Activated CD4-positive, CD25-positive, alpha-beta regulatory T cell (primary cell): ENCODE measurements at places on chromosomes 1 and 21.

DNA sequence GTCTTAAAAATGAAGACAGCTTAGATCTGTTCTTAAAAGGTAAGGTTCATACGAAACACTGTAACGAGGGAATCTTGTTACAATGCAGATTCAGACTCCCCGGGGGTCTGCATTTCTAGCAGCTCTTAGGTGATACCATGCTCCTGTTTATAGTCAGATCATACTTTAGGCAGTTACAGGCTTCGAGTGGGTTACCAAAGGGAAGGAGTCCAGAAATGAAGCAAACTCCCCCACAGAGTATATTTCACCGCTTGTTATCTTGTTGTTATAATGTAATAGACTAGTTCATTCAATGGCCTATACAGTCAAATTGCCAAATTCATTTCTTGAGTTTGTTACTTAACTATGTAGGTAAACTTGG, 601.1 kb downstream of the USP25 start:
- no peak for DNase-seq

GRCh38 chr1:85850238-85850637, 142.0 kb upstream of the ZNHIT6 start:
- no peak for DNase-seq

DNA sequence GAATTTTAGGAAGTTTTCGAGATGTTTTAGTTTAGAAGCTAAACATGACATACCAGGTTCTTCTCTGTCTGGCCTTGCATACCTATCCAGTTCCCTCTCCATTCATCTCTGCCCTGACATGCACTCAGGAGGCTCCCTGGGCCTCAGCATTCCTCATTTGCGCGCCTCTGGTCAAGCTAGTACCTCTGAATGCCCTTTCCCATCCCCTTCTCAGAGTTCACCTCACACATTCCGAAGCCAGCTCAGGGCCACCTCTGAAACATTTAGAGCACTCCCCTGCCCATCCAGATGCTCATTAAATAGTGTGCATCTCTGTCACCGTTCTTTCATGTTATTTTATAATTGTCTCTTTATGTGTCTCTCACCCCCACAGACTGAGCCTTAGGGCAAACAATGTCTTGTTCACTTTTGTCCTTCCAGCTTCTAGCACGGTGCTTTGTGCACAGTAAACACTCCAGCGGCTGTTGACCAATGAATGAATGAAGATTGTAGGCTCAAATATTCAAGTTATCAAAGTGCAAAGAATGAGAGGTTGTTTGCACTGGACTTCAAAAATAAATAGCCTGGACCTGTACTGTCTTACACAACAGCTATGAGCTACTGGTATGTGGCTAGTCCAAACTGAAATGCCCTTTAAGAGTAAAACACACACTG, 1.2 kb upstream of the DHCR24 start:
- DNase-seq, result no peak

DNA sequence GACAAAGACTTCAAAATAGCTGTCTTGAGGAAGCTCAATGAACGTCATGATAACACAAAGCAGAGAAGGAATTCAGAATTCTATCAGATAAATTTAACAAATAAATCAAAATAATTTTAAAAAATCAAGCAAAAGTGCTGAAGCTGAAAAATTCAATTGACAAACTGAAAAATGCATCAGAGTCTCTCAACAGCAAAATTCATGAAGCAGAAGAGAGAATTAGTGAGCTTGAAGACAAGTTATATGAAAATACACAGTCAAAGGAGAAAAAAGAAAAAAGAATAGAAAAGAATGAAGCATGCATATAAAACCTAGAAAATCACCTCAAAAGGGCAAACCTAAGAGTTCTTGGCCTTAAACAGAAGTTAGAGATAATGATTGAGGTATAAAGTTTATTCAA, 21.0 kb upstream of the UHMK1 start:
- no peak for DNase-seq

- DNase-seq, result no peak
Measured at GRCh38 chr1:68162761-68163160, 69.6 kb downstream of the WLS start.

GRCh38 chr1:231385416-231385748, 36.7 kb downstream of the EGLN1 start:
- DNase-seq, result no peak

- no peak for DNase-seq
Measured at GRCh38 chr1:101769520-101769919, 227.2 kb downstream of the OLFM3 start.

DNA sequence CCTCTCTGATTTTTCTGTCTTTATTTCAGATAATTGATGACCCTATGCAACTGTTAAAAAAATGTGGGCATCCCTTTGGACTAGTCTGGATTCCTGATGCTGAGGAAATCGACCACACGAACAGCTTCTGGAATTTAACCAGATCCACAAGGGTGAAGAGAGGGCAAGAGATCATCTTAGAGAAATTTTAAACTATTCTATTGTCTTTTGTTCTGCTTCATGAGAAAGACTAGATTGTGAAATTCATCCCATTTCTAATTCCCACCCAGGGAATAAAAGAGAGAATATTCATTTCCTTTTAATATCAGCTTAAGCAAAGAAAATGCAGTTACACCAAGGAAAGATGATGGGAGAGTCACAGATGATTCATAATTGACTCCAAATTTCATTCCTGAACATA, 71.8 kb downstream of the DUSP10 start:
- DNase-seq, result no peak

- DNase-seq, result no peak
Measured at GRCh38 chr1:53069265-53069662, 7.3 kb downstream of the PODN start.

GRCh38 chr21:38478782-38479181, 19.5 kb downstream of the ERG start:
- no peak for DNase-seq

DNA sequence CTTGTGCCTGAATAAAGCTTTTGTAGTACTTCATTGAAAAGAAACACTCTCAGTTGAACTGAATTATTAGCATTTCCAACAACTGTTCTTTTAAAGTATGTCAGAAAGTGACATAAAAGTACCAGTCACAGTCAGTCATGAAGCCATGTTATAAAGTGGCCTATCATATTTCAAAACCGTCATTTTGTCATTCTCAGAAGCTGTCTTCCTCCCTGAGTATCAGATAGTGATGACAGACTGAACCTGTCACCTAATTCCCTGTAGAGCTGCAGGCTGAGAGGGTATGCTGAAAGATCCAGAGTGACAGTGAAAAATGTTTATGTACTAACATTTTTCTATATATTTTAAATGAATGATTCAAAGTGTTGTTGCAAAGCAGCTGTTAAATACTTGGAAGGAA, 1121.7 kb upstream of the PRMT6 start:
- DNase-seq, result no peak

GRCh38 chr21:46190491-46191131, 6.4 kb upstream of the SPATC1L start:
- no peak for DNase-seq

GRCh38 chr1:164163289-164163849, 395.6 kb upstream of the PBX1 start:
- no peak for DNase-seq

DNA sequence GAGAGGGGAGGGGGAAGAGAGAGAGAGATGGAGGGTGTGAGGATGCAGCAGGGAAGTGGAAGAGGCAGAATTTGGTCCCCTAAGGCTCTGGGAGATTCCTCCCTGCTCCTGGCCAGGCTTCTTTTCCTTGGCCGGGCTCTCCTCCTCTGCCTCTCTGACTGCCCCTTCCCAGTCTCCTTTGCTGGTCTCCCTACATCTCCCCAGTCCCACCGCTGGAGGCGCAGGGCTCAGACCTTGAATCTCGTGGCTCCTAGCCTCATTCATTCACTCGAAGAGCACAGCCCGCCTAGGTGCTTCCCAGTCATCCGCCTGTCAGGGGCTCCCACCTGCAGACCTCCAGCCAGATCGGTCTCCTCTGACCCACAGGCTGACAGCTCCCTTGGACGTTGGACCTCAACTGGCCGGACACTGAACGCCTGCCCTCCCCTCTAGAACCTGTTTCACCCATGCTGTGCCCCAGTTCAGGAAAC, 76.5 kb downstream of the VWA5B1 start:
- DNase-seq, result no peak

- DNase-seq, result no peak
Measured at GRCh38 chr1:4638345-4638729, 16.1 kb upstream of the AJAP1 start.

DNA sequence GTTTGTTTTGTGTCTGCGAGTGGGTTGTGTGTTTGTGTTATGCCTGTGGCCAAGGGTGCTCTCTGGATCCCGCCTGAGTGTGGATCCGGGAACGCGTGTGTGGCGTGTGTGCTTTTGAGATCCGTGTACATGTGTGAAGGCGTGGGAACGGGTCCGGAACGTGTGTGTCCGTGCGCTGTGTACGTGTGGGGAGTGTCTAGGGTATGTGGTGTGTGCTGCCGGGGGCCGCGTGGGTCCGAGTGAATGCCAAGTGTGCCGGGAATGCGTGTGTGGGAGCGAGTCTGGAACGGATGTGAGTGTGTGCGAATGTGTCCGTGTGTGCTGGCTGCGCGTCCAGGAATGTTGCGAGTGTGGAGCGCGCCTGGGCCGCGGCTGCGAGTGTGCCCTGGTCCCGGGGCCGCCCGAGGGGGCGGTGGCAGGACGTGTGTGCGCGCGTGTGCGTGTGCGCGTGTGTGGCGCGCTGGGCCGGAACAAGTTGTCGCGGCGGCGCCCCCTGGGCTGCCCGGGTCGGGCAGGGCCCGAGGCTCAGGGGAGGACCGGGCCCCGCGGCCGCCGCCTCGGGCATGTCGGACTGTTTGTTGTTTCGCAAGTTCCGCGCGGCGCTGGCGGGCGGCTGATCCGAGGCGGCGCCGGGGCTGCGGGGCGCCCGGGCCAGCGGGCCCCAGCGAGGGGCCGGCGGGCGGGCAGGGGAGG, 953 bp downstream of the PTPRU start:
- DNase-seq, result no peak

- DNase-seq, result no peak
Measured at GRCh38 chr1:10709165-10709564, 87.3 kb downstream of the CASZ1 start.

- no peak for DNase-seq
Measured at GRCh38 chr21:25400427-25400826, 206.9 kb downstream of the MRPL39 start.

- DNase-seq, result no peak
Measured at GRCh38 chr1:16387201-16388188, 20.5 kb downstream of the SZRD1 start.

GRCh38 chr1:50343323-50343722, 79.9 kb downstream of the DMRTA2 start:
- DNase-seq, result no peak

GRCh38 chr1:67148516-67149178, 13.9 kb upstream of the C1orf141 start:
- no peak for DNase-seq

GRCh38 chr1:230392536-230392909, 33.6 kb downstream of the PGBD5 start:
- no peak for DNase-seq

- no peak for DNase-seq
Measured at GRCh38 chr1:167714098-167714438, 7.7 kb upstream of the MPZL1 start.

DNA sequence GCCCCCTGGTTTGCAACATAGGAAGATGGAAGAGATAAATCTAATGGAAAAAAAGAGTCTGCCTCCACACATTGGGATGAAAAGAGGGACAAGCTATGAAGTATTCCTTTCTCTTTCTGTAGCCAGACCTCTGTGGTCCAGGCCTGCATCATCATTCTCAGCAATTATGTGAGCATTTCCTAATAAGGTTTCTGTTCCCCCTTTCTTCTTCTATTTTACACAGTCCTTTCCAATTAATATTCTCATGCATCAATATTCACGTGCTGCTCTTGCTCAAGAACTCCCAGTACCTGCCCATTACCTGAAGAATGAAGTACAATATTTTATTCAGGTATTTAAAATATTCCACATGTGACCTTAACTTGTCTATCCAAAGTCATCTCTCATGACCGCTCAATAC, 8.2 kb upstream of the SLC30A1 start:
- no peak for DNase-seq

GRCh38 chr1:93699049-93699384, 17.4 kb upstream of the BCAR3 start:
- no peak for DNase-seq

DNA sequence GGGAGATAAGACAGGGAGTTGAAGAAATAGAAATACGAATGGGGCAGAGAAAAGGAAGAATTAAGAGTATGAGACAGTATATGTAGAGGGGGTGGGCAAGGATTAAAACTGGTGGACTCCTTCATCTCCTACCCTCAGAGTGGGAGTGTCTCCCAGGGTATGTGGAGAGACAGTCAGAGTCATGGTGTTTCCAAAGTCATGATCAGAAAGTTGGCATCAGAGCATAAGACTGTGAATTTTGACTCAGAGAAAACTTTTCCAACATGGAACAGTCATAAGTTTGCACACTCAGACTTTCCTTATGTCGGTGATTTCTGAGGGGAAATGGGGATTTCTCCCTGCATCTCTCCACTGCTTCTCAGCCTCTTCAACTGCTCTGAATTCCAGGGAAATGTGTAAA, 2.4 kb downstream of the CD84 start:
- no peak for DNase-seq

DNA sequence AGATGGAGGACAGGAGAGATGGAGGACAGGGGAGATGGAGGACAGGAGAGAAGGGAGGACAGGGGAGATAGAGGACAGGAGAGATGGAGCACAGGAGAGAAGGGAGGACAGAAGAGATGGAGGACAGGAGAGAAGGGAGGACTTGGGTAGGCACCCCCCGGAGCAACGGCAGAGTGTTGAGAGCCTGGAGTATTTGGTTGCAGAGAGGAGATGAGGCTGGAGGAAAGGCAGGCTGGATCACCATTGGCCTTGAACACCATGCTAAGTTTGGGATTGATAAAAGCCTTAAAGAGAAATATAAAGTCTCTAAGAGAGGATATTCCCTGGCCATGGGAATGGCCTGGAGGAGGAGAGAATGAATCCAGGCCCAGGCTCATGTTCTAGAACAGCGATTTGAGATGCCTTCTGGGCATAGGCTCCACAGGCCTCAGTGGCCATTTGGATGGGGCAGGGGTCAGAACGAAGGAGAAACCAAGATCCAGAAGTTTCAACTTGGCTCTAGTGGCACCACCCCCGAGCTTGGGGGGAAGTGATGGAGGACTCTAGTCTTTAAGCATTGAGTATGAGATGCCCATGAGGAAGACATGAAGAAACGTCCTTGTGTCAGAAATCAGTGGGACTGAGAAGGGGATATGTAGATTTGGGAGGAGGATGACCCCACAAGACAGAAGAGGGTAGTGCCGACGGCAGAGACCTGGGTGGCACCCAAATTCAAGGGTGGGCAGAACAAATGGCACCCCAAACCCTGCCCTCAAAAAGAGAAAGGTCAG, 47.9 kb upstream of the EDN2 start:
- no peak for DNase-seq

DNA sequence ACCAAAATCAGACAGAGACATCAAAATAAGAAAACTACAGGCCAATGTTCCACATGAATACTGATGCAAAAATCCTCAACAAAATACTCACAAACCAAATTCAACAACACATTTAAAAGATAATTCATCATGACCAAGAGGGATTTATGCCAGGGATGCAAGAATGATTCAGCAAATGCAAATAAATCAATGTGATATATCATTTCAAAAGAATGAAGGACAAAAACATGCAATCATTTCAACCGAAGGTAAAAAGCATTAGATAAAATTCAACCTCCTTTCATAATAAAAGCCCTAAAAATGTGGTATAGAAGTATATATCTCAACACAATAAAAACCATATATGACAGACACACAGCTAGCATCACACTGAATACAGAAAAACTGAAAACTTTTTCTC, 81.5 kb upstream of the LYPLAL1 start:
- no peak for DNase-seq

- DNase-seq, result no peak
Measured at GRCh38 chr1:238951809-238952208, 434.6 kb upstream of the CHRM3 start.

- no peak for DNase-seq
Measured at GRCh38 chr1:70211541-70211940, 6.2 kb upstream of the LRRC40 start.
